ENCODE measurements at places on chromosomes 11 and 22. TPM values are rescaled to one million over a fixed set of nuclear protein-coding genes. Genes with fewer than 3 reads are reported as not detected.

Gene HTATIP2
- 24.0 TPM for total RNA-seq

Gene CCDC88B
- 8.2 TPM for total RNA-seq

Gene TPBGL
- total RNA-seq = 2.4 TPM

Gene JOSD1
- 51.8 TPM for total RNA-seq

Gene ADORA2A
- total RNA-seq = 7.1 TPM

Gene HORMAD2
- total RNA-seq = 0.60 TPM

Gene PDGFB
- 17.4 TPM for total RNA-seq

Gene MS4A6E
- not detected for total RNA-seq

GRCh38 chr11:34600339-34601084 lies 20.4 kb upstream of the EHF start:
- no peak for DNase-seq

- no peak for DNase-seq
These were observed 127.1 kb downstream of the SLC1A2 start for GRCh38 chr11:35292279-35292678.

DNA sequence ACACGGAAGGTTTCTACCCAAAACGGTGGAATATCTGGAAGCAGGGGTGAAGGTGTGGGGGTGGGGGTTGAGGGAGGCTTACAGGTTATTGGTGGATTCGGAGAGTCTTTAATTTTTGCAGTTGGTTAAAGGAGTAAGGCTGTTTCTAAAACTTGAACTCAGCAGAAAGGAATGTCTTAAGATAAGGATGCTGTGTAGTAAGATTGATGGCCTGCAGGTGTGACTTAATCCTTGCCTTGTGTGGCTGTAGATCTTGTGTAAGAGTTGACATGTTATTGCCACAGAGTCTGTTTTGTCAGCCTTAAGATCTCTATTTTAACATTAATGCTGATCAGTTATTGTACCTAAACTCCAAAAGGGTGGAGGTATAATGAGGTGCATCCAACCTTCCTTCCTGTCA lies 16.4 kb upstream of the OR6M1 start:
- no peak for DNase-seq

DNA sequence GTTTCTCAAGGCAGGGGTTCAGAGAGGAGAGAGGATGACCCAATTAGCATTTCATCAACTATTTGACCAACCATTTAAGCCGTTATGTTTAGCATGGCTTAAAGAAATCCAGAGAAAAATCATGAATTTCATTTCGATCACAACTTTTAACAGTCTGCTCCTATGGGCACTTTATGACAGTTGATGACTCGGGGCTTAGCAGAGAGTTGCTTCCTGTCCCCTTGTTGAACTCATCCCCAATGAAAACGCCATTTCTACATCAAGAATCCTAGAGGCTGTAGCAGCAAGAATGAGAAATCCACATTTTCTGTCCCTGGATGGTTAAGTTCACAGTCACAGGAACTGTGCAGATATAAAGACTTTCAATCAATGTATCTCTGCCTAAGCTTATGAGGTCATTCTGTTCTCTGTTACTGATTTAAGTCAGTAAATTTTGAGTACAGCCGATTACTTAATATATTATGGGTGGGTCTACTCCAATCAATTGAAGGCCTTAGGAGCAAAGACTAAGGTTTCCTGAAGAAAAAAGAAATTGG lies 81.1 kb downstream of the BDNF start:
- no peak for DNase-seq

GRCh38 chr11:21640491-21640890 lies 552.4 kb upstream of the ANO5 start:
- DNase-seq = no peak

DNA sequence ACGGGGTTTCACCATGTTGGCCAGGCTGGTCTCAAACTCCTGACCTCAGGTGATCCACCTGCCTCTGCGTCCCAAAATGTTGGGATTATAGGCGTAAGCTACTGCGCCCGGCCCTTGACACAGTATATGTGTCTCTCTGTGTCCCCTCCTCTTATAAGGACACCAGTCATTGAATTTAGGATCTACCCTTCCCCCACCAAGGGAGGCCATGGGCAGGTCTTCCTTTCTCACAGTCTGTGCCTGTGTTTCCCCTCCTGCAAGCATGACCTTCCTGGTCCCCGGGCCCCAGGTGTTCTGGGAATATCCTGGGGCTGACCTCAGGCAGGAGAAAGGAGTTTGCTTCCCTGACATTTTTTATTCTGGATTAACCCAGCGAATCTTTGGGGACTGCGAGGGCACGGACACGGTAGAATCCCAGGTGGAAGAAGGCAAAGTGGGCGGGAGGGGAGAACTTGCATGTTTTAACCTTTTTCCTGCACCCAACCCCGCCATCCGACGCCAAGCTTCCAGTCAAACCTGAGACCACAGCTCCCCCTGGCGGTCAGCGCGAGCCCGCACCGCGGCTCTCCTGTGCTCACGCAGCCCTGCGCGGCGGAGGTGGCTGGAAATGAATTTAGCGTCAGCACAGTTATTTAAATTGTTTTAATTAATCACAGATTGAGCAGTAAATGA lies 42.1 kb upstream of the ISX start:
- peak; percentile 76 for DNase-seq

- no peak for DNase-seq
These were observed 545 bp upstream of the ZDHHC13 start for GRCh38 chr11:19116276-19116970.

DNA sequence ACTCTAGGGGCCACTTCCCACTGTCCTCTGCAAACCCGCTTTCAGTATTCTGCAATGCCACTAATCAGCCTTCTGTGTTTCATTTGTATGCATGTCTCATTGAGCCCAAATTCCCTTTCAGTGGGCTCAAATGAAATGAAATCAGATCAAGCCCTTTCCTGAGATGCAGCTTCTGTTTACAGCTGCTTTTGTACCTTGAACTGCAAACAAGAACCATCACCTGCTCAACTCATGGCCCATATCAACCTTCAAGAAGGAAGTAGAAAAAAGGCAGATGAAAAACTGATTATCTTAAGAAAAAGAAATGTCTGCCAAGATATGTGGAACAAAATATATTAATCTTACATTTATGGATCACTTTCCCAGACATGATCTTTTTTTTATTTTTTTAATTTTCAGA lies 141.1 kb upstream of the ARHGAP42 start:
- DNase-seq = no peak

- DNase-seq = no peak
These were observed 96.3 kb upstream of the PRDM11 start for GRCh38 chr11:45050111-45050510.

DNA sequence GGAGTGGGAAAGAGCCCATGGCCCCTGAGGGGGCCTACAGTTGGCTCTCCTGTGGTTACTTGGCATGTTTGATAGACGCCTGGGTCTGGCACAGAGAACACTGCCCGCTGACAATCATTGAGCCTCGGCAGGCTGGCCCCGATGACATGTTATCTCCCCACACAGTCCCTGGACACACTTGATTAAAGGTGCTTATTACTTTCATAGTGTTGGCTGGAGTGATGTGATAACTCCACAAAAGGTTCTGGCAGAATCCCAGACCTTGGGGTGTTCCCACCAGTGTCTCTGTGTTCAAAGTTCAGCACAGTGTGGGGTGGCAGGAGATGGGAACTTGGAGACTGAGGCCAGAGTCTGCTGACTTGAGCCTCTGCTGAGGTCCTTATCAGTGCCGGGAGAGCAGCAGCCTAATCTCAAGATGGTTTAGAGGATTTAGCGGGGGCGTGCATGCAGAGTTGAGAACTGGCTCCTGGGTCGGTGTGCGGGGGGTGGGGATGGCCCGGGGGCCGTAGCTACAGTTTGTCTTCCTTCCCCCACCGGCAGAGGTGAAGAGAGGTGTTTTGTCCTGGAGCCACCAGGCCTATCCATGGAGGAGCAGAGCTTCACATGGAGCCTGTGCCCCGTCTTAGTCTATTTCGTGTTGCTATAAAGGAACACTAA lies 22.5 kb downstream of the PARVB start:
- DNase-seq = no peak

- DNase-seq = no peak
These were observed 79.4 kb upstream of the NNMT start for GRCh38 chr11:114216796-114217180.

- no peak for DNase-seq
These were observed 68.2 kb upstream of the EED start for GRCh38 chr11:86176165-86176884.

DNA sequence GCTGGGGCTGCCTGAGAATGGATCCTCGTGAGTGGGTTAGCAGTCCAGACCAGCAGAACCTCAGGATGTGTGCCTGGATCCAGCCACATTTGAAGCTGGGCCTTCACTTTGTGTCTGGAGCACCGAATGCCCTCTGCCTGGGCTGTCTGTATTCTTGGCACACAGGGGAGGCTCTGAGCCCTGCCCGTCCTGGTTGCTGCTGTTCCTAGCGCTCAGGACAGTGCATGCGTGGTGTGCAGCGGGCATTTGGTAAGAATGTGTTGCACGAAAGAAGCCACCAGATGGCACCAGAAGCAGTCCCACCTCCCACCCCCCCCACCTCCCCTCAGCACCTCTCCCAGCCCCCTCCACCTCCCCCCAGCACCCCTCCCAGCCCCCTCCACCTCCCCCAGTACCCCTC lies 4.1 kb upstream of the MAPK11 start:
- peak; percentile 75 for DNase-seq

- DNase-seq = no peak
These were observed 532.7 kb downstream of the NTM start for GRCh38 chr11:131903074-131903473.
